ENCODE measurements at places on chromosomes 2 and 18.

DNA sequence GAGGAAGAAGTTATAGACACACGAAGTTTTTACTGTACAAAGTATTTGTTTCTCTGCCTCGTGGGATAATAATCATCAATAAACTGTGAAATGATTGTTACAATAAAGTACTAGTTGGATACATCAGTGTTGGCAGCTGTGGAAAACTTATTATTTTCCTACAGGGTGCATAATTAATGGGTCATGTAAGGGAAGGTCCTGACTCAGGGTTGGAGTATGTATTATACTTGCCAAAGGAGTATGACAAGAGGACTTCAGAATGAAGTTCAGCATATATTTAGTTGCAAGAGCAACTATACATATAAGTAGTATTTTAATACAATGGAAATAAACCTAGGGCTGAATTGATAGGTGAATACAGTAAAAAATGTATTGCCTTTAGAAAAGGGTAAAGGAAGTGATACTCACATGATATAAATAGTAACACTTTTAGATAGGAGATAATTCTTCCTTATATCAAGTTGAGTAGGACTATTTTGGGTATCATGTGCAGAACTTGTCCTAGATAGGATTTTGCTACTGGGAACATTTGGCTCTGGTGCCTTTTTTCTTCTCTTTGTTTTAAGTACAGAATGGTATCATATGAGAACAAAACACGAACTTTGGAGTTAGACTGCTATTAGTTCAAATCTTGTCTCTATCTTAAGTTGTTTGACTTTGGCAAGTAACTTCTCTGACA lies 79.1 kb downstream of the PLCL1 start:
- no peak for DNase-seq

GRCh38 chr2:178088774-178089270 lies 16.2 kb upstream of the PDE11A start:
- DNase-seq: no peak

DNA sequence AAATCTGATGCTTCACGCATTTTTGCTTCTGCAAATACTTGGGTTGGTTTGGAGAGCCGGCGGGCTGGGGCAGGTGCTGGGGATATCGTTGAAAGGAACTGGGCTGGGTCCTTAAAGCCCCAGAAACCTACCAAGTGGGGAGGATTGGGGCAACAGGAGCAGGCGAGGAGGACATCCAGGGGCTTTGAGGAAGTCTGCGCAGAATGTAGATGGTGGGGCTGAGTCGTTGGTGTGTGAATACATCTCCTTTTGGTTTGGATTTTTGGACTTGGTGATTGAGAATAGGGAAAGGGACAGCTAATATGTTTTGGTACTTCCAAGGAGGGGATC lies 1.1 kb downstream of the DCC start:
- no peak for DNase-seq

- no peak for DNase-seq
These were observed 73.1 kb upstream of the HPCAL1 start for GRCh38 chr2:10229462-10230099.

DNA sequence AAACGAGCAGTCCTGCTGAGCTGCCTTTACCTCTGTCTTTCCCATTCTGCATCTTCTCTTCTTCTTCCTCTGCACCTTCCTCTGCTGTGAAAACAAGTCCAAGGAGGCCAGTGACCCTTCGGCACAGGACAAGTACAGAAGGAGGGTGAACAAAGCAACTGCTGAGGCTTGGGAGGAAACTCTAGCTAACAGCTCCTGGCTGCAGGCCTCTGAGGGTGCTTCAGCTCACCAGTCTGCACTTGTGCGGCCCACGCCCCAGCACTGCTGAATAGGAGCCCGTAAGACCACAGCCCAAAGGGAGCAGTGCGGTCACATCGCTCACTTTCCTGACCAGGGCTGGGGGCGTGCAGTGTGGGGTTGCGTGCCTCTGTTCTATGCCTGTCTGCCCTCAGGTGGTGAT lies 42.1 kb upstream of the DNMT3A start:
- DNase-seq: no peak

DNA sequence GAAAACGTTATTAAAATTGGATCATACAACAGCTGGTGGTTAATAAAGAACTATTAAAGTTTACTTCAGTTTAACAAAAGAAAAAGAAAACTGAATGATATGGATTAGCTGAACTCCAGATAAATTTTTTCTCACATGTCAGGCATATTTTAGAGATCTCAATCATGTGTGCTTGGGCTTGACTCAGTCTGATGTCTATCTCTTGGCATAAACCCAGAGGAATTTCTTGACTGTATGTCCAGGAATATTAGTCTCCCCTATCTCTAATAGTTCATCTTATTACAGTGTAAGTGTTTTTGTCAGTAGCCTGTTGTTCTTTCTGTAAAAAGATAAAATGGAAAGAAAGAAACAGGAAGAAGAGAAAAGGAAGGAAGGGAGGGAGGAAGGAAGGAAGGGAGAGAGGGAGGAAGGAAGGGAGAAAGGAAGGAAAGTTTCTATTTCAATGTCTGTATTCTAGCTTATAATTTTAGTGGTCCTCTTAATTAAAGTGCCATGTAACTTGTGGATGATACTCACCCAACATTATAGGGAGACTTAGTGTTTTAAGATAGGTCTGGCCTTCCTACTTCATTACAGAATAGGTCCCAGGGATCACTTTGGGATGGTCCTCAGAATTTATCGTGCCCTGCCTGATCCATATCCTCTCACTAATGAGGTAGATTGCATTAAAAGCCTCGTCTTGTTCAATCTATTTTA lies 99.7 kb upstream of the UGP2 start:
- DNase-seq: no peak

- no peak for DNase-seq
These were observed 14.3 kb downstream of the PLB1 start for GRCh38 chr2:28510184-28510583.

DNA sequence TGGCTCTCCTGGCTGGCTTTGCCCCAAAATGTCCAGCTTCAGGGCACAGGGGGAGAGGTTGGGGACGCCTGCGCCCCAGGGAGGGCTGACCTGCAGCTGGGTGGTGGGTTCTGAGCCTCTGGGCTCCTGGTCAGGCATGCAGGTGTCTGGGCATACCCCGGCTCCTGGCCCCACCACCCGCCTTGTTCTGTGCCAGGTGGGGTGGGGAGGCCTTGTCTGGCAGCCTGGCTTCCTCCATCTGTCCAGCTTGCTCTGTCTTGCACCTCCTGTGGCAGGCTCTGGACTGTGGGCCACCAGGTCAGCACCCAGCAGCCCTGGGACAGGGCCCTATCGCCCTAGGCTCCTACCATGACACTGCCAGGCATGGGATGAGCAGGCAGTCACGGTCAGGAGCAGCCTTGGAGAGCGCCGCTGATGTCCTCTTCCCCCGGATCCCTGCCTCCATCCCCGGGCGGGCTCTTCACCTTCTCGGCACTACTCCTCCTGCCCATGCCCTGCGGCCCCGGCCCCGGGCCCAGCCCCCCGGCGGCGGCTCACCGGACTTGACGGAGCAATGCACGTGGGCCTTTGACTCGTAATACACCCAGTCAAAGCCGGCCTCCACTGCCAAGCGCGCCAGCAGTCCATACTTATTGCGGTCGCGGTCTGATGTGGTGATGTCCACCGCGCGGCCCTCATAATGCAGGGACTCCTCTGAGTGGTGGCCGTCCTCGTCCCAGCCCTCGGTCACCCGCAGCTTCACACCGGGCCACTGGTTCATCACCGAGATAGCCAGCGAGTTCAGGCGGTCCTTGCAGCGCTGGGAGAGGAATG lies 3.6 kb downstream of the IHH start:
- DNase-seq: no peak

GRCh38 chr2:191204433-191204832 lies 40.8 kb upstream of the MYO1B start:
- no peak for DNase-seq

- no peak for DNase-seq
These were observed 9.0 kb downstream of the DCDC2C start for GRCh38 chr2:3712424-3712823.

- no peak for DNase-seq
These were observed 5.7 kb downstream of the MCFD2 start for GRCh38 chr2:46909771-46910419.

- DNase-seq: no peak
These were observed 37.0 kb upstream of the METTL21A start for GRCh38 chr2:207662203-207662602.

- peak; percentile 6 for DNase-seq
These were observed 138.8 kb downstream of the MCFD2 start for GRCh38 chr2:46776687-46777327.

- no peak for DNase-seq
These were observed 93.6 kb downstream of the SH3BP4 start for GRCh38 chr2:235045336-235045972.

Data from stimulated activated CD8-positive, alpha-beta memory T cell treated with anti-CD3 and anti-CD28 coated beads, Interleukin-4, amount 100 ng/mL, for 4 hours (primary cell).